BE2C (cell line): ENCODE measurements at places on chromosomes 7 and 10.

- DNase-seq: no peak
Observed at GRCh38 chr10:110667620-110668343, 23.6 kb downstream of the RBM20 start.

GRCh38 chr7:121366852-121367431 is 29.2 kb downstream of the FAM3C start:
- DNase-seq: peak; percentile 13

- DNase-seq: no peak
Observed at GRCh38 chr7:134636008-134636449, 10.6 kb upstream of the BPGM start.

- no peak for DNase-seq
Observed at GRCh38 chr7:129689995-129690581, 78.6 kb downstream of the NRF1 start.
